ENCODE measurements at places on chromosomes 5 and 9.
A peak's percentile ranks its signal among the peaks of the same experiment; 100 is the strongest.

DNA sequence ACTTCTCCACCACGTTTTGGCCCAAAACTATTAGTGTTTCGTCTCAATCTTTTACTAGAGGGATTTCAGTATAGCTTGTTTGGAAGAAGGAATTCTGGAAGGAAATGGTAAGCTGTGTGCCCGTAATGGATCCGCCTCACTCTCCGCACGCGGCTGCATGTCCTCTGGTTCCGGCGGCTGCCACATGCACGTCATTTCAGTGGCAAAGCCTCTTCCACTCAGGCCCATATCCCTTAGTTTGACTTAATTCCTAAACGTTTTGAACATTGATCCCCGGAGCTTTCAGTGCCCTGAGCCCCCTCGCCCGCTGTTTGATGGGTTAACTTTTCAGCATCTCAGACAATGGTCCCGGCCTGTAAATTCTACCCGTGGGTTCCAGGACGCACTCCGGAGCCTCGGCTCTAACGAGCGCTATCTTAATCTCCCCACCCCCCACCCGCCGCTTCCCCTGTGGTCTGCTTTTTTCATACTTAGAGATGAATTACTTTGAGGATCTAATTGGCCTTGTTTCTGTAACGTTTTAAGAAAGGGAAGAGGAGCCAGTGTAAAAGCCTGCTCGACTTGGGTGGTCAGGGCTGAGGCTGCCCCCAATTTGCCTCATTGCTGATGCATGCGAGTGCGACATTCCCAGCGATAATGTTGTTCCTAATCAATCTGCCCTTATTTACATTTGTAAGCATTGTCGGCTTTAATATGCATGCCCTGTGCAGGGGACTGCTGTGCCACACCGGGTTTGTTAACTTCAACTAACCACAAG lies 4.6 kb downstream of the PTCH1 start:
- DNase-seq: no peak

DNA sequence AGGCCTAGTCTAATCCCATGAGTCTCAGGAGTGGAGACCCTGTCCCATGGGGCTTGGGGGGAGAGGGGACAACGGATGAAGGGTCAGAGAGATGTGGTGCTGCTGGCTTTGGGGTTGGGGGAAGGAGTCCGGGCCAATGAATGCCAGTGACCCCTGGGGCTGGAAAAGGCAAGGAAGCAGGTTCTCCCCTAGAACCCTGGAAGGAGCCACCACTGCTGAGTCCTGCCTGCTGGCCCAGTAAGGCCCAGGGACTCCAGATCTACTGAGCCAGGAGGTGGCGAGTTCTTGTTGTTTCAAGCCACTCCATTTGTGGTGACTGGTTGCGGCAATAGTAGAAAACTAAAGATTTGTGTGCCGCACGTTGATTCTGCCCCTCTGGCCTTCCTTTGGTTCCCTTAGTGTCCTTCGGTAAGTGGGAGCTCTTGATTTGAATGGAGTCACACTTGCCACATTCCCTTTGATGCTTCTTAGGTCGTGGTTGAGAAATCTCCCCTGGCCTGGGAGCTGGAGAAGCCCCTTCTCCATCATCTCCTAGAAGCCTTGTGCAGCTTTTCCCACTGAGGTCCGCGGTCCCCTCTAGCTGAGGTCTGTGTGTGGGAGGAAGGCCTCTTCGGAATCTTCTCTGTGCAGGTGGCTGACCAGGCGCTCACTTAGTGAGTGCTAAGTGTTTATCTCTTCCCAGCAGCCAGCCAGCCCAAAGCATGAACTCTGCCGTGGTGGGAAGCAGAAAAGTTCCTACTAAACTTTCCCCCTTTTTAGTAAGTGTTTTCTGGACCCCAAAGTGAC lies 9.0 kb downstream of the FCN1 start:
- DNase-seq: no peak

- DNase-seq: no peak
These were observed 83.7 kb upstream of the SLC12A2 start for GRCh38 chr5:127999909-128000308.

DNA sequence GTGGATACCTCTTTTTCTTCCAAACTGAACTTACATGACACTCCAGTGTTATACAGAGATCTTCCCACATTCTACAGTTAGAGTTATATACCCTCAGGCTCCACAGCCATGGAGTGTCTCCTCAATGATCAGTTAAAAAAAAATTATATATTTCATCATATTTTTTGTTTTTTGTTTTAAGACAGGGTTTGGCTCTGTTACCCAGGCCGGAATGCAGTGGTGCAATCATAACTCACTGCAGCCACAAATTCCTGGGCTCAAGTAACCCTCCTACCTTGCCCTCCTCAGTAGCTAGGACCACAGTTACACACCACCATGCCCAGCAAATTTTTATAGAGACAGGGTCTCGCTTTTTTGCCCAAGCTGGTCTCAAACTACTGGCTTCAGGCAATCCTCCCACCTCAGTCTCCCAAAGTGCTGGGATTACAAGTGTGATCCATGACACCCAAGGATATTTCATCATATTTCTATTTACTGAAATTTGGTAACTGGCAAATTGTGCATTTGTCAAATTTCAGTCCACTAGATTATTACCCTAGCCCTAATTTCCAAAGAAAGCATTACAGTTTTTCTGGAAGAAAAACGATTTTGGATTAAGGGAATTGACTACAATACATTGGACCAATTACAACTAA lies 18.1 kb upstream of the SCAI start:
- peak; percentile 52 for DNase-seq

GRCh38 chr5:44187973-44188372 lies 201.2 kb downstream of the FGF10 start:
- DNase-seq: no peak

DNA sequence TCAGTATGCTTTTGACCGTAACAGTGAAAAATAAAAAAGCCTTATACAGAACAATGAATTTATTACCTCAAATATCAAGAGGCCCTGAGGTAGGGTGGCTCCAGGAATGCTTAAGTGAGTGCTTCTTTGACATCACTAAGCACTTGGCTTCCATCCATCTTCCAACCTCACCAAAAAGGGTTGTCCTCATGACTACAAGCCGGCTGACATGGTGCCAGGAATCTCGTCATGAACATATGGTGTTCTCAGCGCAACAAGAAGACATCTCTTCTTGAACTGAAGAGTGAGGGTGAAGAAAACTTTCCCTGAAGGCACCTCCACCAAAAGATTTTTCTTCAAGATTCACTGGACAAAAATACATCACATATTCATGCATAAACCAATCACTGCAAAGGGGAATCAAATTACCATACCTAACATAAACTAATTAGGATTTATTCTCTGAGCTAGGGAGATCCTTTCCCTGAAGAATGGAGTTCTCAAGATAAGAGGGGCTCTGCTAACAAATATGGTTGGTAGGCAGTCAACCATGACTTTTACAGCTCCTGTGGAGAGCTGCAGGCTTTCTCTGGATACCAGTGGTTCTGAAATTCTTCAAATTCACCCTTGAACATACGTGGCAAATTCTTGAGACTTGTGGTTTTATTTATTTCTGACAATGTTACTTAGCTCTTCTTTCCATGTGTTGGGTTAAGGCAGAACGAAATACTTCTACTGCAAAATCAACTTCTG lies 49.5 kb downstream of the AGXT2 start:
- DNase-seq: peak; percentile 65
